Tibial nerve (tissue), 4 donors: ENCODE measurements at places on chromosomes 4 and X. TPM values are rescaled to one million over a fixed set of nuclear protein-coding genes. Genes with fewer than 3 reads are reported as not detected.

DNA sequence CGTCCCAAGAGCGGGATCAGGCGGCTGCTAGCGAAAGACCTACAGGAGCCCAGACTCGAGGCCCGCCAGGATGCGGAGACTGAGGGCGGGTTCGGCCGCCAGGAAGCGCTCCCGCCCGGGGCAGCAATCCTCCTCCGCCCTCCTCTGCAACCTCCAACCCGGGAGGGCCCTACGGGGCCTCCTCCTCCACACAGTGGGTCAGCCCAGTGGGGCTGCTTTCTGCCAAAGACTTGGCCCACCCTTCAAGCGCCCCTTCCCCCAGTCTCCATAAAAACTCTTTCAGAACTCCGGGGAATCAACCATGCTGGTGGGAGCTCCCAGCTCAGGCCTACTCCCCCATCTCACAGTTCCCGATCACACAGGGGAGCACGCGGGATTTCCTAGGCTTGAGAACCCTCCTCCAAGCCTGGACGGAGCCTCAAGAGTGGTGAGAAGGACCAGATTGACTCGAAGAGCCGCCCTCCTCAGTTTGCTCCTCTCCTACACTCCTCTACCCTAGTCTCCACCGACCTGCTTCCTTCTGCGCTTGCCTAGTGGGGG is 77.5 kb downstream of the RLIM start:
- peak; percentile 5 for DNase-seq
- no peaks in the 10 kb centered on the region for H3K36me3 ChIP-seq
- peaks cover 18% of the 10 kb centered on the region for H3K4me1 ChIP-seq
- H3K27ac ChIP-seq, result peak overlapping the region; percentile 81

- DNase-seq, result no peak
- H3K4me3 ChIP-seq, result peak overlapping the region; percentile 72
- peaks cover 33% of the 10 kb centered on the region for H3K36me3 ChIP-seq
- H3K27ac ChIP-seq, result peak overlapping the region; percentile 90
- no peaks in the 10 kb centered on the region for H3K4me1 ChIP-seq
Observed at GRCh38 chrX:48919360-48919841, 577 bp upstream of the PIM2 start.

- no peak overlapping the region for H3K27ac ChIP-seq
- no peaks in the 10 kb centered on the region for H3K27me3 ChIP-seq
- H3K36me3 ChIP-seq, result no peaks in the 10 kb centered on the region
- no peak overlapping the region for H3K4me3 ChIP-seq
- no peaks in the 10 kb centered on the region for H3K4me1 ChIP-seq
- no peak for DNase-seq
Observed at GRCh38 chr4:75629239-75629638, 1.1 kb downstream of the CDKL2 start.

DNA sequence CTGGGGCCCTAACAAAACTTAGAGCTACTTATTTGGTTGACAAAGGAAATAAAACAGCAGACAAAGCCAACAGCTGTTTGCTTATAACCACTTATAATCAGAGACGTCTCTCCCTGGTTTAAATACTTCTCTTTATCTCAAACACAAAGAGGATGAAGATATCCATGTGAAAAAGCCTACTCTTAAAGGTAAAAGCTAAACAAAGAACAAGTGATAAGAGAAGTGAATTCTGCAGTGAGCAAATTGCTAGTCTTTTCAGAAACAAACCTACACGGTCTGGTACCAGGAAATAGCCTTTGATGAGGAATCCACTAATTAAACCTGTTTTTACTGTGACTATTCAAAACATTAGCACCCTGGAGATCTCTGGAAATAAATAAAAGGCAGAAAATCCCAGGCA is 46.7 kb downstream of the GRIA3 start:
- no peaks in the 10 kb centered on the region for H3K4me1 ChIP-seq
- no peak overlapping the region for H3K27ac ChIP-seq
- no peak overlapping the region for H3K4me3 ChIP-seq
- no peaks in the 10 kb centered on the region for H3K36me3 ChIP-seq
- no peaks in the 10 kb centered on the region for H3K27me3 ChIP-seq

Gene BTC
- total RNA-seq, result 1.7 TPM

Gene RAI2
- 17.1 TPM for total RNA-seq

GRCh38 chr4:8069102-8069752 is 89.4 kb downstream of the ABLIM2 start:
- no peak overlapping the region for H3K4me3 ChIP-seq
- peaks cover 26% of the 10 kb centered on the region for H3K4me1 ChIP-seq
- H3K36me3 ChIP-seq, result no peaks in the 10 kb centered on the region
- peaks cover 22% of the 10 kb centered on the region for H3K27me3 ChIP-seq
- no peak overlapping the region for H3K27ac ChIP-seq

DNA sequence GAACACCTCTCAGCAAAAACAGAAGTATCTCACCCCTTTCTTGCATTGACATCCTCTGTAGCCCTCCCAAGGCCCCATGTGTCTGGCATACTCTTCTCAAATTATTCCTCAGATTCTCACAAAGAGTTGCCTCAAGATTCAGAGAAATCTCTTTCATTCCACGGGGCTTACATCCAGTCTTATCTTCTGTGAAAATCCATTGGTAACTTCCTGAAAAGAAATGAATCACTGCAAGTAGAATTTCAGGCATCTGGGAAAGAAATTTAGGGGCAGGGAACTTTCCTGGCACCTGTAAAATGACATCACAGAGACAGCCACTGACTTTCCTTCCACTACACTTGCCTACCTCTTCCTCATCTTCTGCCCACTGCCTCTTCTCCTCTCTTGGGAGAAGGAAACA is 182.5 kb upstream of the ARHGEF9 start:
- no peaks in the 10 kb centered on the region for H3K4me1 ChIP-seq
- H3K36me3 ChIP-seq, result no peaks in the 10 kb centered on the region
- H3K4me3 ChIP-seq, result no peak overlapping the region
- H3K27me3 ChIP-seq, result no peaks in the 10 kb centered on the region
- DNase-seq, result no peak
